Activated CD4-positive, alpha-beta T cell treated with anti-CD3 and anti-CD28 coated beads for 36 hours (primary cell): ENCODE measurements at places on chromosomes 16 and 17. TPM values are rescaled to one million over a fixed set of nuclear protein-coding genes. Genes with fewer than 3 reads are reported as not detected.

Gene CRYBA1
- total RNA-seq = not detected

Gene TPSG1
- total RNA-seq = not detected

Gene GRIN2A
- not detected for total RNA-seq

Gene CPNE7
- 18.7 TPM for total RNA-seq

Gene SPATA32
- 0.21 TPM for total RNA-seq

Gene MARCHF10
- total RNA-seq = not detected

Gene ZNF205
- total RNA-seq = 0.32 TPM

Gene NOG
- 2.6 TPM for total RNA-seq

Gene PAFAH1B1
- 163 TPM for total RNA-seq

DNA sequence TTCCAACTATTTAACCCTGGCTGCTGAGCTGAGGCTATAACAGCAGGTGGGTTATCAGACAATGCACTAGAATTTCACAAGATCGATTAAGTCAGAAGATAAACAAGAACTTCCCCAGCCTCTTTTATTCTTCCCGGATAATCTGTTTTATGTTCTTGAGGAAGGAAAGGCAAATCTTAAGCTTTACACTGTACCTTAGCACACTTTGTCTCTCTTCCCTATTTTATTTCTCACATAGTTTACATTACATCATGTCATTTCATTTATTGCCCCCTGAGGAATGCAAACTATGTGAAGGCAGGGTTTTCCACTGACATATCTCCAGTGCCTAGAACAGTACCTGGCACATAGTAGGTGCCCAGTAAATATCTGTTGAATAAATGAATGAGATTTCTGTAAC, 139.6 kb downstream of the SKAP1 start:
- H3K4me3 ChIP-seq = no peak overlapping the region
- peaks cover 5% of the 10 kb centered on the region for H3K36me3 ChIP-seq
- no peak for DNase-seq
- H3K27ac ChIP-seq = no peak overlapping the region
- no peaks in the 10 kb centered on the region for H3K27me3 ChIP-seq

DNA sequence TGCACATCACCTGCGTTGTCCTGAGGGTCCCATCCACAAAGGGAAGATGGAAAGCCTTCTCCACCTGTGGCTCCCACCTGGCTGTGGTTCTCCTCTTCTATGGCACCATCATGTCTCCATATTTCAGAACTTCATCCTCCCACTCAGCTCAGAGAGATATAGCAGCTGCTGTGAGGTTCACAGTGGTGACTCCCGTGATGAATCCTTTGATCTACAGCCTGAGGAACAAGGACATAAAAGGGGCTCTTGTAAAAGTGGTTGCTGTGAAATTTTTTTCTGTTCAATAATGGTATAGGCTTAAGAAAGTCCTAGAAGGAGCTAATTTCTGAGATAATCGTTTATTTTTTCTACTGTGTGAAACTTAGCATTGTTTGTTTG, 18.7 kb downstream of the ZNF200 start:
- peak overlapping the region; percentile 4 for H3K4me3 ChIP-seq
- peak overlapping the region; percentile 94 for H3K27ac ChIP-seq
- peaks cover 29% of the 10 kb centered on the region for H3K4me1 ChIP-seq
- H3K36me3 ChIP-seq = peaks cover 23% of the 10 kb centered on the region
- peak; percentile 30 for DNase-seq
- H3K27me3 ChIP-seq = no peaks in the 10 kb centered on the region

DNA sequence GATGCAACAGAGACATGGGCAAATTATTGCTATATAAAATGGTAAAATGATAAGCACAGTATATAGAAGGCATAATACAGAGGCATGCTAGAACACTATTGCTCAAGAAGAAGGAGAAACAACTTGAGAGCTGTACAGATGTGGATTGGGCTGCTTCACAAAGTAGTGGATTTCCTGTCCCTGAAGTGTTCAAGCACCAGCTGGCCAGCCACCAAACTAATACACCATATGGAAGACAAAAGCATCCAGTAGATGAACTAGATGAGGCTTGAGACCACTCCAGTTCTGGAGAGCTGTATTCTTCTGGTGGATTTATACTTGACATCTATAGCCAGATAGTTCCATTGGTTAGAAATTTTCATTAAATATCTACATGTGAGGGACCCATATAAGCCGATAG, 134.1 kb upstream of the GNAO1 start:
- DNase-seq = no peak
- no peaks in the 10 kb centered on the region for H3K4me1 ChIP-seq
- H3K27me3 ChIP-seq = peaks cover 6% of the 10 kb centered on the region
- H3K27ac ChIP-seq = no peak overlapping the region

- peaks cover 66% of the 10 kb centered on the region for H3K36me3 ChIP-seq
- no peak overlapping the region for H3K4me3 ChIP-seq
- H3K27me3 ChIP-seq = no peaks in the 10 kb centered on the region
- peak overlapping the region; percentile 81 for H3K27ac ChIP-seq
These were observed 37.0 kb downstream of the MARF1 start for GRCh38 chr16:15605839-15606517.

DNA sequence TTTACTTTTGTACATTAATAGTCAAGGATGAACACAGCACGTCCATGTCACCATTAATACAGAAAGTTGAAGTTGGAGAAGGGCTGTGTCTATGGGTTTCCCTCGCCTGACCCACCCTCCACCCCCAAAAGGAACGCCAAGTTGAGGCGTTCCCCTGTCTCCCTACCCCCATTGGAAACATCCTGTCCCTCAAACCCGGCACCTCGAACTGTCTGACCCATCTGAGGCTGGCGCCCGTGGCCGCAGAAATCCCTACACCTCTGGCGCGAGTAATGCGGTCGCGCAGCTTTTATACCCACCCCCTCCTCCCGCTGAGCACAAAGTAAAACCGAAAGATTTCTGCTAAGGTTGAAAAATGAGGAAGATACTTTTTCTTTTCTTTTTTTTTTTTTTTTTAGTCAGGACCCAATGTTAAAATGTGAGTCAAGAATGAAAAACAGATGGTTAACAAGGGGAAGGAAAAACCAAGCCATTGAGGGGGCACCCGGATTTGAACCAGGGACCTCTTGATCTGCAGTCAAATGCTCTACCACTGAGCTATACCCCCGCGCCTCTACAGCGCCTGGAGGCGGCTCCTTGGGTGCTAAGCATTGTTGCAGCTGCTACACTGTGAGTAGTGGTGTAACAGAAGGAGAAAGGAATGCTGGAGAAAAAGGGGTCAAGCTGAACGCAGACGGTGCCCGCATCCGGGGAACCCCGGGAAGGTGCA, 887 bp upstream of the LASP1 start:
- H3K36me3 ChIP-seq = peaks cover 14% of the 10 kb centered on the region
- peaks cover 2% of the 10 kb centered on the region for H3K27me3 ChIP-seq
- DNase-seq = peak; percentile 95
- peak overlapping the region; percentile 93 for H3K4me3 ChIP-seq

DNA sequence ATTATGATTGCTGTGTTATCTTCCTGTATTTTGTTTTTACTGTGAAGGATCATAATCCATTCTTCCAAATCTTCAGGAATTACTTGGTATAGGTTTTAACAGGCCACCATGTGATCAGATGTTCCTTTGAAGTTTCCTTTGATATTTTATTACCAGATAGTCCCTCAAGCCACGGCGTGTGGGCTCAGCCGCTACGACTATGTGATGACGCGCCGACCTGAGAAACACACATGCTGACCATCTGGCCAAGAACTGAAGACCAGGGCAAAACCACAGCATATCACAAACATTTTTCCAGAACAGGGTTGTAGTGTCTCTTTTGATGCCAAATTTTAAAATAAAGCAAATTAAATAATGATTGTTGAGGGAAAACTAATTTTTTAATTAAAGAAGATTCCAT, 47.3 kb downstream of the ZCCHC14 start:
- no peak for DNase-seq
- no peak overlapping the region for H3K4me3 ChIP-seq
- H3K27ac ChIP-seq = no peak overlapping the region
- peaks cover 9% of the 10 kb centered on the region for H3K4me1 ChIP-seq
- peaks cover 28% of the 10 kb centered on the region for H3K36me3 ChIP-seq

- peaks cover 15% of the 10 kb centered on the region for H3K27me3 ChIP-seq
- no peaks in the 10 kb centered on the region for H3K36me3 ChIP-seq
- H3K4me1 ChIP-seq = peaks cover 29% of the 10 kb centered on the region
- H3K27ac ChIP-seq = no peak overlapping the region
These were observed 3.9 kb upstream of the MYO1D start for GRCh38 chr17:32880671-32881453.

- H3K36me3 ChIP-seq = no peaks in the 10 kb centered on the region
- H3K4me3 ChIP-seq = no peak overlapping the region
- no peak overlapping the region for H3K27ac ChIP-seq
These were observed 263.8 kb downstream of the CDH11 start for GRCh38 chr16:64858076-64858475.

DNA sequence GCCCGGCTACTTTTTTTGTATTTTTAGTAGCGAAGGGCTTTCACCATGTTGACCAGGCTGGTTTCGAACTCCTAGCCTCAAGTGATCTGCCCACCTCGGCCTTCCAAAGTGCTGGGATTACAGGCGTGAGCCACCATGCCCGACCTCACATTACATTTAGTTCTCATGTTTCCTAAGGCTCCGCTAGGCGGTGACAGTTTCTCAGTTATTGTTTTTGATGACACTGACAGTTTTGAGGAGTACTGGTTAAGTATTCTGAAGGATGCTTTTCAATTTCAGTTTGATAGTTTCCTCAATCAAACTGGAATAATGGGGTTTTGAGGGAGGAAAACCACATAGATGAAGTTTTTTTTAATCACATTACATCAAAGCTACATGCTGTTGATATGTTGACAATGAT, 1028.5 kb downstream of the CDH8 start:
- H3K36me3 ChIP-seq = no peaks in the 10 kb centered on the region
- H3K27ac ChIP-seq = no peak overlapping the region
- H3K4me3 ChIP-seq = no peak overlapping the region
- no peaks in the 10 kb centered on the region for H3K27me3 ChIP-seq

DNA sequence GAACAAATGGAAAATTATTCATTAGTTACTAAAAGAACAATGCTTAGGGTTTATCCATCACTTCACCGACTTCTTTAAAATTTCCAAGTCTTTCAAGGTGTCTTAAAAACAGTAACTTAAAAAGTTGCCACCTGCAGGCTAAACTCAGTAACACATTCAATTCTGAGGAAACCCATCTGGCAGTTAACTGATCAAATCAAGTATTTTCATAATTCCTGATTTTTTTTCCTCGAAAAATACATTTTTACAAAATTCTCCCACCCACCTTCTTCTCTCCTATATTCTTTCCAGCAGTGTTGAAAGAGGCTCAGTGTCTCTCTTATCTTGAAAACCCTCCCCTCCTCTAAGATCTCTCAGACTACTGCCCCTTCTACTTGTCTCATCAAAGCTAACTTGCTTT, 29.9 kb downstream of the PARN start:
- no peak overlapping the region for H3K27ac ChIP-seq
- H3K4me1 ChIP-seq = no peaks in the 10 kb centered on the region
- no peaks in the 10 kb centered on the region for H3K27me3 ChIP-seq
- DNase-seq = no peak
- peaks cover 51% of the 10 kb centered on the region for H3K36me3 ChIP-seq

- peaks cover 40% of the 10 kb centered on the region for H3K36me3 ChIP-seq
- H3K27me3 ChIP-seq = no peaks in the 10 kb centered on the region
- DNase-seq = peak; percentile 94
- peaks cover 54% of the 10 kb centered on the region for H3K4me1 ChIP-seq
- H3K27ac ChIP-seq = peak within 1 kb of the TSS; percentile 97
These were observed at the start of gene DDX42 for GRCh38 chr17:63774141-63774968. TSS of gene DDX42 (plus strand) at chr17:63774170. CDS start at chr17:63787050, 12,880 bp downstream.

DNA sequence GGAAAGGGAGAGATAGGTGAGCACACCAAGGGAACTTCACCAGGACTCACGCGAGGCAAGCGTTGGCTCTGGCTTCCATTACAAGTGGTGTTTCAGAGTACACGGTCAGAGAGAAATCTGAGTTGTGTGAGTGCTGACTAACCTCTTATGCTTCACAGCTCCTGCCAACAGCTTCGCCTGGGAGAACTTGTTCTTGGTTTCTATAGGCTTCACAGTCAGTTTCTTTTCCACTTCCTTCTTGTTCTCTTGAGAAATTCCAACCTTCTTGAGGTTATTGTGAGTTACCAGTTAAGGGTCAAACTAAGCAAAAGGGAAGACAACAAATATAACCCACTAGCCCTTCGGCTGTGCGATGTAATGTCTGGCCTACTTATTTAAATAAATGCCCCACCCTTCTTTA, 18.9 kb downstream of the PSME3IP1 start:
- H3K27me3 ChIP-seq = no peaks in the 10 kb centered on the region
- no peak overlapping the region for H3K27ac ChIP-seq

GRCh38 chr17:34988644-34989043, 8.3 kb downstream of the LIG3 start:
- peaks cover 48% of the 10 kb centered on the region for H3K36me3 ChIP-seq
- no peak overlapping the region for H3K27ac ChIP-seq
- no peak for DNase-seq
- no peaks in the 10 kb centered on the region for H3K27me3 ChIP-seq

DNA sequence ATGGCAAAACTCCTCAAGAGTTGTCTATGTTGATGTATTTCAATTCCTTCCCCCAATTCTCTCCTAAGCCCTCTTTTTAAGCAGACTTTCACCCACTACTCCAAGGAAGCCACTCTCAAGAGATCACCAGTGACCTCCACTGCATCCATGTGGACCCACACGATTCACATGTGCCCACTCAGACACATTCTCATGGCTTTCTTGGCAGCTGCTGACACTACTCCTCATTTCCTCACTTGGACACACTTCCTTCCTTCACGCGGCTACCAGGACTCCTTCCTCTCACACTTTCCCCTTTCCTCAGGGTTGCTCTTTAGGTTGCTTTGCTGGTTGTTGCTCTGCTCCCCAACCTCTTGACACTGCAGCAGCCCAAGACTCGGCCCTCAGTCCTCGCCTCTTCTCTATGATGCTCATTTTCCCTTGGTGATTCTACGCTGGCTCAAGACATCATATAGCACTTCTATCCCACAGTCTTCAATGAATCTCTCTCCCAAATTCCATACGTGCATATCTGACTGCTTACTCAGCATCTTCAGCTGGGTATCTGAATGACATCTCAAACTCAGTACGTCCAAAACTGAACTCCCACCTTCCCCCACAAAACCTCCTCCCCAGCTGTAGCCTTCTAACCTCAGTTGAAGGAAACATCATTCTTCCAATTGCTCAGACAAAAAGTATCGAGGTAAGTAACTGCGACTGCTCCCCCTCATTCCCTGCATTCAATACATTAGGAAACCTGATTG, 28.2 kb downstream of the HELZ start:
- DNase-seq = no peak
- no peak overlapping the region for H3K27ac ChIP-seq
- peaks cover 13% of the 10 kb centered on the region for H3K4me1 ChIP-seq
